ENCODE measurements at places on chromosomes 16 and 17.

DNA sequence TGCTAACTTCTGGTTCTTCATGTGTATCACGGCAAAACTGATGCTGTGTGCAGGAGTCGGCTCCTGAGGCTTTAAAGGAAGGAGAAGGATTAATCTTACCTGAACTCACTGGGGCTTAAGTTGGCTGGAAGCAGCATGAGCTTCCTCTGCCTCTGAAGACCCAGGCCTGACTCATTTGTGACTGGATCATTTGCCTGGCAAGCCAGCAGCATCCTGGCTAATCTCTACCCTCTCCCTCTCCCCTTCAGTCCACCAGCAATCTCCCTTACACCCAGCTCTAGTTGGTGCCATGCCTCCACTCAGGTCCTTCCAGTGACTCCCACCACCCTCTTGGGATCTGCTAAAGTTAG is 150.3 kb downstream of the IRX3 start:
- no peak for DNase-seq

DNA sequence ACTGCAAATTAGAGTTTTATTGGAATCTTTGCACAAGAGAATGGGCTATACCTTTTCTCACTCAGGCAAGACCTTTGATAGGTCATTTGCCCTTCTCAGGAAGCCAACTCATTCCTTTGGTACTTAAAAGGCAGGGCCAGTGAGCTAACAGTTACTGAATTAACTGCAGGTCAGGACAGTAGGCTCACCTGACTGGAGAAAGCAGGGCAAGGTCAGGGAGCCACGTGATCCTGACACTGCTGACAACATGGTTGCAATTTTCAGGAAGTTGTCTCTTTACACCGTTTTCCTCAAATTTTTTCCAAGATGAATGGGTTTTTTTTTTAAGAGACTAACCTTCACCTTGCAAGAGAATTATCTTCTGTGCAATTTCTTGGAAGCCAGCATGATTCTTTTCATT is 21.1 kb downstream of the CPSF4L start:
- no peak for DNase-seq

DNA sequence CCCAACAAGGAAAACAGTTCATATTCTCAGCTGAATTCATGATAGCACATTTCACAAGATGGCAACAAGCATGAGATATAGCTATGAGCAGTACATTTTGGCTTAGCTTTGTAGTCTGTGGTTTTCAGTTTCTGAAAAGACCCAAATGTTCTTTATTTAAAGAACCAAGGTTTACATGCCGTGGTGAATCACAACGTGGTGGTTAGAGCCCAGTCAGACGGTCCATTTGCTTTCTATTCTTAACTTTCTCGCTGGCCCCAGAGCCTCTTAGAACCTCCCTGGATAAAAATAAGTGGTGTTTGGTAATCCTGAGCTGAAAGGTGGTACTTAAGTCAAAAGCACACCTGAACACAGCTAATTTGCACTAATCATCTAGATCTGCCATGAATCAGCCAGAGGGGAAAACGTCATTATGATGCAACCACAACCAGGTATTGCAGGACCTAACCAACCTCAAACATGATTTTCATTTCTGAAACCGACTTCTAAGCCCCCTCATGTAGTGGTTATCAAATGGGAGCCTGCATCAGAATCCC is 18.6 kb upstream of the HAPSTR1 start:
- no peak for DNase-seq

DNA sequence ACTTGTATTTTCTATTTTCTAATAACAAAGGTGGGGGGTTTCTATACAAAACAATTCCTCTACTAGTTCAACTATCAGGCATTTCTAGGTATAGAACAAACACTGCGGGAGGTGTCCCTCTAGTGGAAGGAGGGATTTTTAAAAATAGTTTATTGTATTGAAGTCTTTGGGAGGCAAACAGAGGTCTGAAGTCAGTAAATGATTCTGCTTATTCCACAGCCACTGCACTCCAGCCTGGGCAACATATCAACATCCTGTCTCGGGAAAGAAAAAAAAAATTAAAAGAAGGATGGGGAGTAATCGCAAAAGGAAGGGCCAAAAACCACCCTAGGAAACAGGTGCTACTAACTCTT is 648 bp upstream of the ERCC4 start:
- no peak for DNase-seq

GRCh38 chr16:65793781-65794180 is 572.7 kb upstream of the CDH5 start:
- no peak for DNase-seq

- no peak for DNase-seq
Measured at GRCh38 chr17:3037259-3037658, 26.1 kb downstream of the OR1D5 start.

DNA sequence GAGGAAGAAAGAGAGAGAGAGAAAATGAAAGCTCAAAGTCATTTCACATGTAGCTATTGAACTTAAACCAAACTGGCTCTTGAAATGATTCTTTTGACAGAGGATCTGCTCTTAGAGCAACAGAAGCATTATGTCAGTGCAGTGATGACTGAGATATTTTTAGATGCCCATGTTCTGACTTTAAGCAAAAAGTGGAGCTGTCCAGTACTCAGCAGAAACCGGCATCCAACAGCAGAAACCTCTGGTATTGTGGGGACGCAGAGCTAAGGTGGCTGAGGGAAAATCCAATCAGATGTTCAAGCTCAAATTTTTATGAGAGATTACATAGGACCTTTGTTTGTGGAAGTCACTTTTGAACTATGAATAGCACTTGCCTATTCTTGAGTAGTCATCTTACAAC is 69.8 kb upstream of the ANKFN1 start:
- no peak for DNase-seq

DNA sequence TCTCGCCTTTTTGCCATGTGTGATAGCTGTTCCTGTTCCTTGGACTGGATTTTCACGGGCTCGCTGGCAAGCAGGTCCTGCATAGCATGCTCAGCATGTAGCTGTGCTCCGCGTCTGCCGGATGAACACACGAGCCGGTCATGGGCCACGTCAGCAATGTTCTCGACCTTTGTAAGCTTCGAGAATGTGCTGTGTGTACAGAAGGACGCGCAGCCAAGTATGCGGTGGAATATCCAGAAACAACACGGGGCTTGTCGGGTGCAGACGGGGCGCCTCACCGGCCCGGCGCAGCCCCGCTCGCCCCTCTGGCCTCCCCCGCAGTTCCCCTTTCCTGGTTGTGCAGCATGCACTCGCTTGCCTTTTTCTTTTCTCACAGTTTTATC is 42.2 kb downstream of the RPTOR start:
- DNase-seq, result peak; percentile 48

DNA sequence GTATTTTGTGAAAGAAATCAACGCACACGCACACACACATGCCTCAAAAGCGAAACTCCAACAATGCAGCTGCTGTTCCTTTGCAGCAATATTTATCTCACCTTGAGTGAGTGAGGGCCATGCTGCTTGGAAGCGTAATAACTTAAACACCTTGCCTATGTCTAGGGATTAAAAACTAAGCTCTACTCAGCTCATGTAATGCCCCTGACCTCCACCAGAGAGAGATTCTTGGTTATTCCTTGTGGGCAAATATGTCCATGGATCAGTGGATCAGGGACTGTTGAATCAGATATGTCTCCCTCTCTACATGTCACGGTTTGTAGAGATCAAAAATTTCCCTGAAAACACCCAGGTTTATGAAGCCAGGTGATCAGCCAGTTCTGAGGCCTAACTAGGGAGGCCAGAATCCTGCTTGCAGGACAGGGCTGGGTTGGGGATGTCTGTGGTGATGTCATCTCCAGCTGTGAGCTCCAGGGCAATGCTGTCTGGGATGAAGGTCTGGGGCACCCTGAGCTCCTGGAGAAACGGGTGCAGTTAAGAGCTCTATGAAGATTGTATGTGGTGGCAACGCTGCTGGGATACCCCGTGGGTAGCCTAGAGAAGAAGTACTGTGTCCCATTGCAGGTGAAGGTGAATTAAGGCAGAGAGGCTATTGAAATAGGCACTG is 149.4 kb downstream of the KCNJ12 start:
- DNase-seq, result no peak

GRCh38 chr17:7477392-7478275 is 1.8 kb downstream of the ZBTB4 start:
- peak; percentile 60 for DNase-seq

- peak; percentile 13 for DNase-seq
Measured at GRCh38 chr17:63434951-63435571, 11.0 kb downstream of the CYB561 start.

DNA sequence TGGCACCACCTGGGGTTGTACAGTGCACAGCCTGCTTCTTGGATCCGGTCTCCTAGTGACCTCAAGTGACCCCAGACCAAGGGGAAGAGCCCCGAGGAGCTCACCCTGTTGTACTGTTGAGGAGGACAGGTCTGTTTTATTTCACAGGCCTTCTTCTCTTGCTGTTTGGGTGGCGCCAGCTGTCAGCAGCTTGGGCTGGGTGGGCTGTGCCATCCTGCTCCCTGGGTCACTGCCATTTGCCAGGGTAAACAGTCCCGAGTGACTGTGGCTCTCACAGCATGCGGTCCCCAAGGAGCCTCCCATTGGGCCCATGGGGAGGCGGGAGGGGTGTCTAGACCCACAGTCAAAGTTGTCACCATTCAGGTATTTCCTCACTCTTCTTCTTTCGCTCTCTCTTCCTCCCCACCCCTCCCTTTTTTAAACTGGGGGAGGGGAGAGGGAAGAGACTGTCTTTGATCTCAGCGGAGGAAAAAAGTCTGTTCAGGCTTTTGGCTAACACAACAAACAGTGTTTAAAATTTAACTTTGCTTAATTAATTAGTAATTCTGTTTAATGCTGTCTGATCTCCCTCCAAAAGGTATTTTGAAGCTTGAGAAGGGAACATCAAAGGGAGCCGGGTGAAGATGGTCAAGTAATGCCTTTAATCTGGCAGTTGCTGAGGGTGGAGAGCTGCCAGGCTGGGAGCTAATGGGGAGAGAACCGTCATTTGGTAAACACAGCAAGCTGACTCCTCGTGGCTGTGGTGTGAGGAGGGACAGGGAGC is 64.0 kb downstream of the SNX20 start:
- DNase-seq, result peak; percentile 7

GRCh38 chr17:37176723-37177122 is 199.1 kb upstream of the C17orf78 start:
- no peak for DNase-seq

GRCh38 chr17:61662741-61663140 is 71.7 kb upstream of the NACA2 start:
- DNase-seq, result no peak

- no peak for DNase-seq
Measured at GRCh38 chr17:343211-343610, 9.4 kb downstream of the RPH3AL start.

DNA sequence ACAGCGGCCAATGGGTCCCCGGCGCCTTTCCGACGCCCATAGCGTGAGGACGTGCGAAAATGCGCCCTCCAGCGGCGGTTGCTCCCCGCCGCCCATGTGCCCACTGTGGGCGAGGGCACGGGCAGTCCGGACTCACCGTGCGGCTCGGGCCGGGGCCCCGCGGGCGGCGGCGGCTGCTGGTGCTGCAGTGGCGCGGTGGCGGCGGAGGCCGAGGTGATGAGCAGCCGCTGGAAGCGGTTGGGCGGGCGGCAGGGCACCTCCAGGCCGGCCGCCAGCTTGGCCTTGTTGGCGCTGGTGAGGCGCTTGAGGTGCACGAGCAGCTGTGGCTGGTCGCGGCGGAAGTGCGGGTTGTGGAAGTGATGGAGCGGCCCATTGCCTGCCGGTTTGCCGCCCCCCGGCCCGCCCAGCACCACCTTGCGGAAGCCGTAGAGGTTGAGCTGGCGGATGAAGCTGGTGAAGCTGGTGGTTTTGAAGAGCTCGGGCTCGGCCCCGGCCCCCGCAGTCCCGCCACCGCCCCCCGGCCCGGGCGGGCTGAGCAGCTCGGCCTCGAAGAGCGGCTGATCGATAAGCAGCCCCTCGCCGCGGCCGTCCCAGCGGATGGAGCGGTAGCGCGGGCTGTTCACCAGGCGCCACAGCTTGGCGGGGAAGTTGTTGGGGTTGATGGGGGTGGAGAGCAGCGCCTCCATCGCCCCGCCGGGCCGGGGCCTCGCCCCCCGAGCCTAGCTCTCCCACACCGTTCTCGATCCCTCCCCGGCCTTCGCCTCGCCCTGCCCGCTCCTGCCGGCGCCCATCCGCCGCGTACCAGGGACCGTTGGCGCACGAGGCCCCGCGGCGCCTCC is at the start of gene HSF5:
Gene HSF5 (minus strand): TSS at position 820 of the 839 bp plus-strand sequence. CDS start 134 bp downstream, at position 686.
- no peak for DNase-seq

GRCh38 chr17:72967977-72968585 is 124.4 kb downstream of the SLC39A11 start:
- no peak for DNase-seq

- DNase-seq, result peak; percentile 62
Measured at GRCh38 chr17:80477647-80478478, 1.5 kb upstream of the NPTX1 start.

DNA sequence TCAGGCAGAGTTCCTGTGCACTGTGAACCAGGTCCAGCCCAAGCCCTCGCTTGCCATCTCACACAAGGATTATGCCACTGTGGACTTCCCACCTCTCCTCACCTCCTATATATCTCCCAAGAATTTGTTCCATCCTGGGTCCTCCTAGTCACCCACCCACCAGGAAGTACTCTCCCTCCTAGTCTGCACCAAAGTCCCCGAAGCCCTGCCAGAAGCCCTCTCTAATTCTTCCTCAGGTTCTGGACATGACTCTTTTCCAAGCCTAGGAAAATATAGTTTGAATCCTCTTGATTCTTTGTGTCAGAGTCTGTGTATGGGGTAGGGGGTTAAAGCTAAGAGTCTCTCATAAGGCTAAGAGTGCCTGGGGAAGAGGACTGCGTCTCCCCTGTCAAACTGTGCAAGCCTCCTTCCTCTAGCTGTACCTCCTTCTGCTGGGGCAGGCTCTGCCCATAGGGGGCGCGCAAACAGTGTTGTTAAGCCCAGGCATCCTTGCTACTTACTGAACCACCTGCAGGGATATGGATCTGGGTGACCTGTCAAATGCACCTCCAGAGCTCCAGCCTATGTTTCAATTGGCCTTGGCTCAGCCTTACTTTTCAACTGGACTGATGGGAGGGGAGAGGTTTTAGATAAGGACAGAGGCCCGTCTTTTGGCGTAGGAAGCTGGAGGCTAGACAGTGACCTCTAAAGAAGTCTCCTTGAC is 16.6 kb upstream of the DLX4 start:
- peak; percentile 82 for DNase-seq

GRCh38 chr16:924063-924462 is 46.7 kb downstream of the LMF1 start:
- no peak for DNase-seq

- no peak for DNase-seq
Measured at GRCh38 chr17:57682701-57683100, 62.4 kb downstream of the CCDC182 start.

- DNase-seq, result no peak
Measured at GRCh38 chr16:10897134-10897533, 20.1 kb downstream of the CIITA start.

- DNase-seq, result no peak
Measured at GRCh38 chr16:82761858-82762257, 135.1 kb downstream of the CDH13 start.

All from cerebellar cortex (tissue), 1 donor.